ENCODE measurements at places on chromosomes 5 and 9.

GRCh38 chr5:181170996-181171395, 23.6 kb downstream of the OR2V2 start:
- DNase-seq: no peak

DNA sequence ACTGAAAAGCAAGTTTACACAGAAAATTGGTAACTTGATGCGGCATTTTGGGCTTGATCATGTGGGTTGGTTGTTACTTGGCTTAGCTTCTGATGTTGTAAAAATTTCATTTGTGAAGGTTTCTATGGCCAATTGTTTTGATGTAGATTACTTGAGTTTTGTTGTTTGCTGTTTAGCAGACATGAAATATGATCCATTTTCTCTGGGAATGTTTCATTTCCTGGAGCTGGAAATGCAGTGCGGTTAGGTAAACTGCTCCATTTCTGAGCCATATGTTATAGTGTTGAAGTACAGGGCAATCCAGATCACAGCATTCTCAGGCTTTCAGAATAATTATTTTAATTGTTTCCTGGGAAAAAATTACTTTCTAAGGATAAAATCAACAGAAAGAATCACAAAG, 396.9 kb downstream of the ENC1 start:
- DNase-seq: no peak

GRCh38 chr9:79395228-79395627, 176.5 kb upstream of the TLE4 start:
- DNase-seq: no peak

- DNase-seq: no peak
Measured at GRCh38 chr5:169534311-169534880, 49.2 kb upstream of the SPDL1 start.

DNA sequence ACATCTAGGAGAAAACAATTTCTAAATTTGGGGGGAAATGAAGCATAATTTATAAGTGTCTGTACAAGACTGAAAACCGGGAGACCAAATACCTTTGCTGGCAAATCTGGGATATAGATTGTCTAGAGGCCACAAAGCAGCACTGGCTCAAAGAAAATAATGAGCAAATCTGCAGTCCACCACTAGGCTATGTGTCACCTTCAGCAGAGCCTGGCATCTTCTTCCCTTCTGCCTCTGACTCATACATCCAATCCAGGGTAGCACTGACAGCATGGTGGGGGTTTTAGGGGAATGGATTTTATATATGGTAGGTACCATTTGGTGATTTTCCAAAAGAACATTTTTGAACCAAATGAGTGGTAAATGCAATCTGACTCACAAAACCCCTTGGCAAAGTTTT, 12.8 kb downstream of the FAM81B start:
- DNase-seq: no peak

DNA sequence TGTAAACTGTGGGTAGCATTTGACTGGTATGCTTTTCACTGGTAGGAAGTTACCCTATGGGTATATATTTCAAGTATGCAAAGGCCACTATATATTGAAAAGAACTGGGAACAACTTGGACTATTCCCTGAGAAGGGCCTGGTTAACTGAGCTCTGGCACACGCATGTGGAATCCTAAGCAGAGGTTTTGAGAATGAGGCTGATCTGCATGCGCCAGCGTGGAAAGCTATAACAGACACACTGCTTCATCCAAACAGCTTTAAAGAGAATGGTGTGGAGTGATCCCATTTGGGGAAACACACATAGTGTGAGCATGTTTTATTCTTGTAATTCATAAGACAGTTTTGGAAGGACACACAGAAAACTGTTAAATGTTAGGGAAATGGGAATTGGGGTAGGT, 8.4 kb downstream of the NSG2 start:
- DNase-seq: no peak

DNA sequence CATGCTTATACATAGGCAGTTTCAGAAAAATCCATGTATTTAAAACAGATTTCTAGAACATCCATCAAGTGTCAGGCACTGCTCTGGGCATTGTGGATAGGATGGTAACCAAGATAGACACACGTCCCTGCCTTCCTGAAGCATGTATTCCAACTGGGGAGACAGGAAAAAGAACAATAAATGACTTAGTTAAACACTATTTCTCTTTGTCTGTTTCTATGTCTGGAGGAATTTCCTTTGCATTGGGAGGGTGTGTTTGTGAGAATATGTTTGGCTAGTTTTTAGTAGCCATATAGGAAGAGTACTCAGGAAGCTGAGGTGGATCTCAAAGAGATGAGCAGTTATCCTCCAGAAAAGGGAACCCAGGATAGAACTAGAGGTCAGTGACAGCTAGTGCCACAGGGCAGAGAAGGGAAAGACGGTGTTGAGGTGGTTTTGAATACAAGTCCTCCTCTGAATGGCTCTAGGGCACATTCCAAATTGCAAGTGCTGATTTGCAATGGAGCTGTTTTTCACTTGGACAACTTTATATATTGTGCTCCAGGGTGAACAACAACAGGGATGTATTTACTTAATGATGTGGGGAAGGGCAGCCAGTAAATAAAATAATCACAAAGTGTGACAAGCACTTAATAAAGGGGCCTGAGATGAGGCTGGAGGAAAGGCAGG, 144.7 kb upstream of the SHB start:
- no peak for DNase-seq

DNA sequence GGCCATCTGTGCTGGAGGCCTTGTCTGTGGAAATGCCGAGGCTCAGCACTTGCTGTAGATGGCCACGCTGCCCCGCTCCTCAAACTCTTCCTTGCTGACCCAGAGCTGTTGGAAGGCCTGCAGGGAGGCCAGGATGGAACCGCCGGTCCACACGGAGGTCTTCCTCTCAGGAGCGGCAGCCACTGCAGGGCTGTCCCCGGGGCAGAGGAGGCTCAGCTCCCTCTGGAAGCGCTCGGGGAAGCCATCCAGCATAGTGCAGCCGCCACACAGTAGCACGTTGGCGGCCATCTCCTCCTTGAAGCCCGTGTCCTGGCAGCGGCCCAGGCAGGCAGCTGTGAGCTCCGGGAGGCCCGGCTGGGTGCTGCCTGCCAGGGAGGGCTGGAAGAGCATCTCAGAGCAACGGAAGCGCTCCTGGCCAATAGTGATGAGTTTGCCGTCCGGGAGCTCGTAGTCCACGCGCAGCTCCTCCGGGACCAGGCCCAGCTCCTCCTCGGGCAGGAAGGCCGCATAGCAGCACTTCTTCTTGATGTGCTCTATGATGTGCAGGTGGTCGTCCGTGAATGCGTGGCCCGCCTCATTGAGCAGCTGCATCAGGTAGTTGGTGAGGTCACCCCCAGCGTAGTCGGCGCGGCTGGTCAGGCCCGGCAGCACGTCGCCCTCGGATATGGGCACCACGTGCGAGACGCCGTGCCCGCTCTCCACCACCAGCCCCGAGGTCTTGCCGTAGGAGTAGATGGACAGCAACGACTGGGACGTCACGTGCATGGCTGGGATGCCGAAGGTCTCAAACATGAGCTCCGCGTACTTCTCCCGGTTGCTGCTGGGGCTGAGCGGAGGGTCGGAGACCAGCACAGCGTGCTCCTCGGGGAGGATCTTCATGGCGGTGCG, 901 bp downstream of the ACTL7B start:
- DNase-seq: no peak

DNA sequence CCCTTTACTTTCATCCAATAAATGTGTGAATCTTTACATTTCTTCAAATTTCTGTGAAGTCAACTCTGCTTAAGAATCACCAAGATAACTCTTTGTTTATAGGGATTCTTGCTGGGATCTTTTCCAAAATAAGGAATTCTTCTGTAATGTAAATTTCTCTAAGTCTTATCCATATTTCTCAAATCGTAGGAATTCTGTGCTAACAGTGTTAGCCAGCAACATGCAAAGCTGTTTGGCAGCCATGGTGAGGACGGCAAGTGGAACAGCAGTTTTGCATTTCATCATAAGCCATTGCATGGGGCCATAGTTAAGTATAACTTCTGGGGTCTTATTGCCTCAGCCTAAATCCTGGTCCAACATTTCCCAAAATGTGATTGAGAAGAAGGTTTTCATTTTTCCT, 310.5 kb upstream of the PRR16 start:
- DNase-seq: no peak

DNA sequence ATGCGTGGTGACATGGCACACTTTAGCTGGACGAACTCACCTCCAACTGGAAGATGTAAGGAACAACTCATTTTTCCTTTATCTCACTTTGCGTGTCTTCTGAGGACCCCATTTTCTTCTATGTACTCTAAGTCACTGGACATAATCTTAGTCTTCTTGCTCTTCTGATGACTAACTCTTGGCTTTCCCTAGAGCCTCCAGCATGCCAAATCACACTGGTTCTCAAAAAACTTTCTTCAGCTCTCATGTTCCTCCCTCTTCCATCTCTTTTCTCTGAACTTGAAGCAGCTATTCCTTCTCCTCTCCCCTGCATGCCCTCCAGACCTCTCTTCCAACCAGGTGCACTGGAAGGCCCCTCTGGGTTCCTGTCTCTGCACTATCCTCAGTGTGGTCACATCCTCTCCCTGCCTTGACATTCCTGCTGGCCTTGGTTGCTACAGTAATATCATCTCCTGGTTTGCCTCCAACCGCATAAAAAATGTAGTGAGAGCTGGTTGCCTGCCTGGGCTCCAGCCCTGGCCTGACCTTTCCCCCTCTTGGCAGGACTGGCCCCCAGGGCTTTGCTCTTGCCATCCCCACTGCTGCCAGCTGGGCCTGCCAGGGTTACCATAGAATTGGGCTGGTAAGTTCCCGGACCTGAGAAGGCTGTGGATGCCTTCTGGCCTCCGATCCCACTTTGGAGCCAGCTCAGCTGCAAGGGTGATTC, 44.8 kb upstream of the BNC2 start:
- no peak for DNase-seq

DNA sequence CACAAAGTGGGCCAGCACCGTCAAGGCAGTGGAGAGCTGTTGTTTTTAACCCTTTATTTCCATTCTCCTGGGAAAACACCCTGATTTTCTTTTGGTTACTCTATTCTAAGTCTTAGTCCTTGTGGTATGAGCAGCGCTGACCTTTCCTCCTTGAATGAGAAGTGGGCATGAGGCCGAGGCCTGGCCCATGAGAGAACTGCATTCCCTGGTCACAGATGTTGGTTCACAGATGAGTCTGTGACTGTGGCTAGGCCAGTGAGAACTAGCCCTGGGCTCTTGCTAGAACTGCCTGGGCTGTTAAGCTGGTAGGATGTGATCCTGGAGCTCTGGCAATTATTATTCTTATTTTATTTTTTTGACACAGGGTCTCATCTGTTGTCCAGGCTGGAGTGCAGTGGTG, 71.7 kb upstream of the KLF9 start:
- no peak for DNase-seq

DNA sequence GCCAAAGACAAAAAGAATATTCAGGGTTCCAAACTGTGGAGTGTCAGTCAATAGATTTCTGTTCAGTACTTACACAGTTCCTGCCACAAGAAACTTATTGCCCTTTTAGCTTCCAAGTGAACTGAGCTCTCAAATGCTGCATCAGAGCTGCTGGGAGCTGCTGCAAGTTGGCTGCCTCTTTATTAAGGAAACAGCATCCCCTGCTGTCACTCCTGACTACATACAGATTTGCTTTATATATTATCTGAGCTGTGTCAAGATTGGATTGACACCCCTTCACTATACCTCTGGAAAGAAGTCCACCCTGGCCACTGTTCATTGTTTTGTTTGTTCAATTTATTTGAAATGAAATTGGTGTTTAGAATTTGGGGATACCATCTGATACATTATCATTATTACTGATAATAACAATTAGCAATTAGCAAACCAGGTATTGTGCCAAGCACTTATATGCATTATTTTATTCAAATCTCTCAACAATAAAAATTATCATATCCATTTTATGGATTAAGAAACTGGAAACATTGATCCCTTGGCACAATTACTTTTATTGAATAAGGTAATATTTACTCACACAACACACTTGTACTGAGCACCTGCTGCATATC, 16.4 kb upstream of the C5orf58 start:
- no peak for DNase-seq

GRCh38 chr9:116204252-116204882, 50.8 kb downstream of the PAPPA start:
- no peak for DNase-seq

DNA sequence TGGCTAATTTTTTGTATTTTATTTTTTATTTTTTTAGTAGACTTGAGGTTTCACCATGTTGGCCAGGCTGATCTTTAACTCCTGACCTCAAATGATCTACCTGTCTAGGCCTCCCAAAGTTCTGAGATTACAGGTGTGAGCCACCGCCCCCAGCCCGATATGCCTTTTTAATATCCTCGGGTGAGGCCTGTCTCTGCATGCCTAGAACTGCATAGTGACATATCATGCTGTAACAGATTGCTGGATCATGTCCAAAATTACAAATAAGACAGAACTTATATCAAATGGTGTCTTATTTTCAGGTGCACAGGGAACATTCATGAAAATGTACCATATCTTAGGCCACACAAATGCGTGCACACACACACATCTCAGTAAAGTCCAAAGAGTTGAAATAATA, 39.1 kb upstream of the PJA2 start:
- DNase-seq: no peak

DNA sequence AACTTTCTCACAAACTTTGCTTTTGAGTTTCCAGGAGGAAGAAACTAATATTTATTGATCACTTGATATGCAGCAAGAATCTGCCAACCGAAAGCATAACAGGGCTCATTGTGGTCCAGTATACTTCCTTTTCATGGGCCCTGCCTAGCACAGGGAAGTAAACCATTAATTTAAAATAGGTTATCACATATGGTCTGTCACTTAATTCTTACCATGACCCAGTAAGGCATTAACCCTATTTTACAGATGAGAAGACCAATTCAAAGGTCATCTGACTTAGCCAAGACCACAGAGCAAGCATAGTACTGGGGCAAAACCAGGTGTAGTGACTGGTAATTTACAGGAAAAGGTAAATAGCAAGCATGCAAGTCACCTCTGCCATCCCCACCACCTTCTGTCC, 336.9 kb upstream of the DMAC1 start:
- no peak for DNase-seq

GRCh38 chr9:128070874-128071273, 2.8 kb downstream of the SLC25A25 start:
- no peak for DNase-seq

DNA sequence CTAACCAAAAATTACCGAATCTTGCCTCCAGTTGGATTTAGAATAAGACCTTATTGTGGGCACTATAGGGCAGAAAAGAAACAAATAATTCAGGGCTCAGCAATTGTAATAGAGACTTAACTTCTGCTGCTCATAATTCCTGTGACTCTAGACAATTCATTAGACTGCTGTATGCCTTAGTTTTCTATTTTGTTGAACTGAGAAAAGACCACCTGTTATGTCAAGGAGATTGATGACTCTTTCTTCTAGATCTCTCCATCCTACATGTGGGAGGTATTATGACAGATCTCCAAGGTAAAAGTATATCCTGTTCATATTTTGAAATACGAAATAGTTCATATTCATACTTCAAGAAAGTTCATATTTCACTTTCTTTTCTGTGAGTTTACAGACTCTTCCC, 605.1 kb downstream of the PSAT1 start:
- DNase-seq: no peak

GRCh38 chr5:83009408-83009807, 67.8 kb downstream of the TMEM167A start:
- DNase-seq: no peak
